ENCODE measurements at places on chromosomes 5 and 9.

GRCh38 chr5:40572391-40572790 is 107.3 kb upstream of the PTGER4 start:
- DNase-seq = no peak

- DNase-seq = no peak
Observed at GRCh38 chr5:88374391-88374790, 105.7 kb upstream of the TMEM161B start.

- no peak for DNase-seq
Observed at GRCh38 chr5:136734628-136735027, 369.3 kb upstream of the TRPC7 start.

DNA sequence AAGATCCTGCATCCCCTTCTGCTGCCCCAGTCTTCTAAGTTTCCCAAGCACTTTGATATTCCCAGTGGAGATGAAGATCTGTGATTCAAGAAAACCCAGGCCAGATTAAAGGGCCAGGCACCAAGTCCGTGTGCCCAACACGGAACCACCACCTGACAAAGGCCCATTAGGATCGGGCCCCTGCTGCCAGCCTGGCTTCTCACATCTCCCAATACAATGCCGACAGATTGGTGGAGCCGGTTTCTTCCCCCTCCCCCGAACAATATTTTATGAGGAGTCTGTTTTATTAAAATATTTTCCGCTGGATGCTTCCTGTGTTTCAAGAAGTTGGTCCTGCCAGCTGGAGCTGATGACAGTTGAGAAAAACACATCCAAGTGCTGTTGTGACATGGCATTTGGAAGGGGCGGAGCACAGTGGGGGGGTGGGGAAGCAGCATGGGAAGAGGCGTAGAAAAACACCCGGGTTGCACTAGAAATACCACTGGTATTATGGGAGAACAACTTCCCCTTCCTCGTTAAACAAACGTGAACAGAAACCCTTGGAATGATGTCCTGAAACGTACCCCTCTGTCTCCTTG is 45.0 kb downstream of the CRB2 start:
- DNase-seq = no peak

DNA sequence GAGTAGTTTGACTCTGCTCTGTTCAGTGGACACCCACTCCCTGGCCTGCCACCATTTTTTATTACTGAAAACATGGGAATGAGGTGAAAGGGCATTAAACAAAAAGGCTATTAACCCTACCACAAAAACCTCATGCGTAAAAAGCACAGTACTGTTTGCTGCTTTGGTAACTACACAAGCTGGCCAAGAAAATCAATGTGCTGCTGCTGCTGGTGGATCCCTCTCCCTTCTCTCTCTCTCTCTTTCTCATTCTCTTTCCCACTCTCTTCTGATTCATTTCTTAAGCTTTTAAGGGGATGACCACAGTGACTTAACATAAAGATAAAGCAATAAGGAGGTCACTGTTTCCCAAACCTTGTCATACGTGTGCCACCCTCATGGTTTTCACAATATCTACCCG is 183.2 kb upstream of the TBC1D2 start:
- DNase-seq = no peak

DNA sequence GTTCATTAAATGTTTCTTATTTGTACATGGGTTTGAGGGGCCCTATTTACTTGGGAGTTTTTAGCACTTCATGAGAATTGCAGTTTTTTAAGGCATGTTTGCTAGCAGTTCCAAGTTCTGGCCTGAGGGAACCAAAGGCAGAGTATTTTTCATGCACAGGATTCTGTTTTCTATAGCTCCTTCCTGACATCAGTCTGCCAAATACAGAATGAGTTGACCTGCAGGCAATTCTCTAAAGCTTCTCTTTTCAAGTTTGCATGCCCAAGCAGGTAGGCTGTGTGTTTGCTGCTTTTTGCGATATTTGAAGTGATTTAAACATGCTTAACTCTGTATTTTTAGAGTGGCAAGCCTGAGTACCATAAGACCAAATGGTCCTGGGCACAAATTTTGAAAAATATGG is 75.8 kb downstream of the AOPEP start:
- no peak for DNase-seq

- DNase-seq = no peak
Observed at GRCh38 chr9:76221423-76221822, 172.8 kb downstream of the RFK start.

Measured in ELR (cell line).